ENCODE measurements at places on chromosomes 7 and 10. TPM values are rescaled to one million over a fixed set of nuclear protein-coding genes. Genes with fewer than 3 reads are reported as not detected.

TMEM176B gene
- total RNA-seq, result 345 TPM

BAIAP2L1 gene
- total RNA-seq, result 18.8 TPM

GRCh38 chr7:36711256-36711655 is 13.0 kb downstream of the AOAH start:
- no peaks in the 10 kb centered on the region for H3K27me3 ChIP-seq
- H3K27ac ChIP-seq, result no peak overlapping the region
- no peak overlapping the region for H3K4me3 ChIP-seq

DNA sequence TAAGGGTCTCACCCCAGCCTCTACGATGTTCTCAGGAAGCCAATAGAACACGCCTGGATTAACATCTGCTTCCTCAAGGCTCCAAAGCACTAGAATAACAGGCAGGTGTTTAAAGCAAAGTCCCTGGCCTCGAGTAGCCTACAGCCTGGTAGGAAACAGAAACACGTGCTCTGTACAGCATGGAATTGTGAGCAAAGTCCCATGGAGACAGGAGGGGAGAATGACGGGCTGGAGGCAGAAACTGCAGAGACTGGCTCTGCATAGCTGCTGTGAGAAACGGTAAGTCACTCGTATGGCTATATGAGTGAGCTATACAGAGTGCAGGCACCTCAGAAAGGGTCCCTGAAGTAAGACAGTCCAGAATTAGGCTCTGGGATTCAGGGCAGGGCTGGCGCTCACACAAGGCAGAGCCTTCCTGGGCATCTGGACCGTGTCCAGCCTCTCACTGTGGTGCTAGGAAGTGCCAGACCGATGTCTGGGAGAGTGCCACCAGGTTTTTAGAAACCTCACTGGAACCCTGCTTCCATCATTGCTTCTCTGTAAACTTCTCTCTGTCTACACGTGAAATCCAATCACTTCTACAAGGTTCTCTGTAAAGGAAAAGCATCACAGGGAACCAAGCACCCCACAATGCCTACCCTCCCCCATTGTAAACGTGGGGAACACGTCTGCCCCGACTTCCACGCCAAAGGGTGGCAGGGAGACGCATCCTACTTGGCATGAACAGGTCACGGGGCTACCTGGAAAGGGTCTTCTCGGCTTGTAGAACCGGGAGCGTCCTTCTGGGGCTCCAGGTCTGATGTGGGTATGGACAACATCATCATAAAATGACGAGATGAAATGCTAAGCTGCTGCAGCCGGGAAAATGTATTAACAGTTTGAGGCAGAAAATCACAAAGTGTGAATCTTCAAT is 38.8 kb upstream of the SHH start:
- no peaks in the 10 kb centered on the region for H3K27me3 ChIP-seq
- DNase-seq, result peak; percentile 3
- H3K36me3 ChIP-seq, result no peaks in the 10 kb centered on the region
- H3K4me3 ChIP-seq, result no peak overlapping the region
- H3K27ac ChIP-seq, result no peak overlapping the region

BLNK gene
- total RNA-seq, result 38.8 TPM

DNA sequence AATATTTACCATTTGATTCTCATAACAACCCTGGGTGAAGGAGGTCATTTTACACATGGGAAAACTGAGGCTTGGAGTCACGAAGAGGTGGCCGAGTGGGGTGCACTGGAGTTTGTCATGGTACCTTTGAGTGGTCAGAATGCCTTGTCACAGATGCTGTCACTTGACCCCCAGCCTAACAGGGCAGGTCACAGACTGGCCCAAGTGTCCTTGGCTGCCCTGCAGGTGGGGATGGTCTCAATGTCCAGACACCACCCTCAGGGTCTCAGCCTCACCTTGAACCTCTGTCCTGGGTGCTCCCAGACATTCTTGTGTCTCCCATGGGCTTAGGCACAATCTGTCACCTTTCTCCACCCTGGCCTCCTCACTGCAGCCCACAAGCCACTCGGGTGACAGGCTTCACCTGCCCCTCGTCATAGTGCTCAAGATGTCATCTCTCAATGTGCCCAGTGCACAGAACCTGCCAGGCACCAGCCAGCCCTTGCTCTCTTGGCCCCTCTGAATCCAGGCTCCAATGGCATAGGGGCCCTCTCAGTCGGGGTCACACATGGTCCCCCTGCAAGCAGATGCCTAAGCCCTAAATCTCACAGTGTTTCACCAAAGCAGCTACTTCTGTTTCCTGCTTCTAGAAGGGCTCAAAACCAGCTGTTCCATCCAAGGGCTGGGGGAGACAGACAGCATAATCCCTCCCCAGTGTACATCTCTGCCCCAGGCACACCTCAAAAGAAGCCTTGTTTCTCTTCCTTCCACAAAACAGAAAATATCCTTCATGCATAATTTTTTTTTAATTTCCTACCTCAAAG is 76.8 kb upstream of the NANOS1 start:
- no peaks in the 10 kb centered on the region for H3K4me1 ChIP-seq
- DNase-seq, result no peak
- no peak overlapping the region for H3K4me3 ChIP-seq
- no peaks in the 10 kb centered on the region for H3K27me3 ChIP-seq

ZNF488 gene
- total RNA-seq, result 0.09 TPM

- H3K4me1 ChIP-seq, result no peaks in the 10 kb centered on the region
- no peaks in the 10 kb centered on the region for H3K36me3 ChIP-seq
- H3K4me3 ChIP-seq, result no peak overlapping the region
- no peak for DNase-seq
Observed at GRCh38 chr10:31374146-31374696, 55.2 kb downstream of the ZEB1 start.

GRCh38 chr7:12729112-12729511 is 41.7 kb downstream of the ARL4A start:
- no peak for DNase-seq
- no peak overlapping the region for H3K27ac ChIP-seq
- H3K4me3 ChIP-seq, result no peak overlapping the region
- H3K4me1 ChIP-seq, result no peaks in the 10 kb centered on the region
- H3K36me3 ChIP-seq, result no peaks in the 10 kb centered on the region
- H3K27me3 ChIP-seq, result no peaks in the 10 kb centered on the region

GRCh38 chr10:109889867-109890266 is 33.4 kb downstream of the XPNPEP1 start:
- H3K4me1 ChIP-seq, result no peaks in the 10 kb centered on the region
- no peak overlapping the region for H3K27ac ChIP-seq
- no peak for DNase-seq
- H3K27me3 ChIP-seq, result no peaks in the 10 kb centered on the region

DNA sequence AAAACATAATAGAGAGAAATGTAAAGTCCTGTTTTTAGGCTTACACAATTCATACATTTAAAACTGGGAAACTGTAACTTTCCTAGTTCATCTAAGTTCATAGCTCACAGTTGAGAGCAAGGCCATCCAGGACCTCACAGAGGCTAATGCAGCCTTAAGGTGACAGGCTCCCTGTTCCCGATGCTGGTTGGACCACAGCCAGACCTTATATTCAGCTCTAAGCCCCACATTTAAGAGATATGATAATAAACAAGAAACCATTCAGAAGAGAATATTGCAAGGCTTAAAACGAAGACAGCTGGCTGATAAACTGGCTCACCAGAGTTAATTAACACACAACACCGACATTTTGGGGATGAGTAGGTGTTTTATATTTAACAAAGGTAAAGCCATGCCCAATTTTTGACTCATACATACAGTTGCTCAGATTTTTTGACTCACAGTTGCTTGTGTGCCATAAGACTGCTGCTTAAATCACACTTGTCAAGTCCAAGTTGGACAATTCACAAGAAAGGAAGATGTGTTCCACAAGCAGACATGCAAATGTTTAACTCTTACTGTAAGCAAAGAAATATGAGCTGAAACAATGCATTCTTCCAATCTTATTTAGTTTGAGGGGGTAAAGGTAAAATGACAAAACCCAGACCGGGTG is 41.1 kb upstream of the TMEM213 start:
- peaks cover 2% of the 10 kb centered on the region for H3K4me1 ChIP-seq
- no peak for DNase-seq
- H3K27me3 ChIP-seq, result no peaks in the 10 kb centered on the region
- no peak overlapping the region for H3K4me3 ChIP-seq

GRCh38 chr10:89813546-89813945 is 112.2 kb downstream of the KIF20B start:
- no peaks in the 10 kb centered on the region for H3K27me3 ChIP-seq
- no peak for DNase-seq
- no peak overlapping the region for H3K27ac ChIP-seq
- H3K4me1 ChIP-seq, result no peaks in the 10 kb centered on the region
- no peak overlapping the region for H3K4me3 ChIP-seq
- no peaks in the 10 kb centered on the region for H3K36me3 ChIP-seq

PIK3CG gene
- 8.6 TPM for total RNA-seq

- DNase-seq, result no peak
- H3K4me3 ChIP-seq, result no peak overlapping the region
- no peaks in the 10 kb centered on the region for H3K27me3 ChIP-seq
- peaks cover 3% of the 10 kb centered on the region for H3K4me1 ChIP-seq
- H3K27ac ChIP-seq, result no peak overlapping the region
Observed at GRCh38 chr10:61786728-61787127, 114.8 kb upstream of the ARID5B start.

GRCh38 chr10:79331226-79331625 is 16.0 kb upstream of the PPIF start:
- no peak overlapping the region for H3K27ac ChIP-seq
- no peak for DNase-seq
- no peaks in the 10 kb centered on the region for H3K36me3 ChIP-seq
- H3K27me3 ChIP-seq, result no peaks in the 10 kb centered on the region
- H3K4me1 ChIP-seq, result no peaks in the 10 kb centered on the region

DNA sequence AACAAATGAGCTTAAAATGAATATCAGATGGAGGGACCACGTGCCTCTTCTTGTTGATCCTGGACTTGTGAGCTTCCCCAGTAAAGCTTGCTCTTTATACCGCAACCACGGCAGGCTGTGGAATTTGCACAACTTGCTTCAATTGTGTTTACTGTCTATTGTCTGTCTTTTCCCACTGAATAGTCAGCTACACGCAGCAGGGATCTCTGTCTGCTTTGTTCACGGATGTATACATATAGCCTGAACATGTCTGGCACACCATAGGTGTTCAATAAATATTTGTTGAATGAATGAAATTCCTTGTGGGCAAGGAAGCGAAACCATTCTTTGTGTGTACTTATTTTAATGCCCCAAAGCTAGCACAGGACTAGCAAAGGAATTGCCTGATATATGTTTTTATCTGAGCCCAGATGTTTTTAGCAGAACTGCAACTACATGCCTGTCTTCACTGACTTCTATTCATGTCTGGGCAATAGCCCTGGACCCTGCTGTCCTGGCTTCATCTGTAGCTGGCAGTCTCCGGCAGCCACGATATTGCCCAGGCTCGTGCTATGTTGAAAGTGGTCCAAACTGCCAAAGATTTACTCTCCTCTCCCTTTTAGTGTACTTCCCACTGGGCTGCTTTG is 29.9 kb upstream of the IFRD1 start:
- H3K4me1 ChIP-seq, result no peaks in the 10 kb centered on the region
- H3K27me3 ChIP-seq, result no peaks in the 10 kb centered on the region
- H3K36me3 ChIP-seq, result no peaks in the 10 kb centered on the region

DNA sequence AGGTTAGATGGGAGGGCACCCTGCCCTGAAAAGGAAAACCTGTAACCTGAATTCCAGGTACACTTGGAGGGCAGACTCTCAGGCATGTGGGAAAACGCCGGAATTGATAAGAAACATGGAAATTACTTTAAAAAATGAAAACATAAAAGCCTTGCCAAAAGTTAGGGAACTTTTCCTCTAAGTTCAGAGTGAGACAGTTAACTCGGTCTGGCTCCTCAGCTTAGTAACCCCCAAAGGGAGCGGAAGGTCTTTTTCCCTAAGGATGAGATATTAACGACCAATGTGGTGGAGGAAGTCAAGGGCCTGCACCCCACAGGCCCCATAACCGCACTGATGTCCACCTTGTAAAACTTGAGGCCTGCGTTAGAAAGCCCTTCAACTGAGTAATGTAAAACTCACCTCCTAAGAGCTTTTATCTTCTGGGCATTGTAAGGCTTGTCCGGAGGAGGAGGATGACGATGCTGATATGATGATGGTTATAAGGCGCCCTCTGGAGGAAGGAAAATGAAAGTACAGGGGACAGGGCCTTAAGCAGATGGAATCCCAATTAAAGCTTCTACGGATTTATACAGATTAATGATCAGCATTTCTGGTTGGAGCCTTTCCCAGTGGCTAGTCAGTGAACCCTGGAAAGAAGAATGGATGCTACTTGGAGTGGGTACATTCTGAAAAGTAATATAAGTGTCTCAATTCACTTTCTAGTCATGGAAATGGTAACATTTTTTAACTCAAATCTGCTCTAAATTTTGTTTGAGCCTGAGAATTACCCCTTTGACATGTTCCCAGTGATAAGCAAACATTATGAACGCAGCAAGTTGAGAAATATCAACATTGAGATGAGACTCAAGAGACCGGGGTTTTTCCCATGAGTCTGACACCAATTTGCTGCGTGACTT is 694 bp downstream of the COL1A2 start:
- peak overlapping the region; percentile 63 for H3K4me3 ChIP-seq
- H3K4me1 ChIP-seq, result no peaks in the 10 kb centered on the region
- no peaks in the 10 kb centered on the region for H3K36me3 ChIP-seq
- no peaks in the 10 kb centered on the region for H3K27me3 ChIP-seq
- DNase-seq, result peak; percentile 95

URGCP gene
- 41.0 TPM for total RNA-seq

DNA sequence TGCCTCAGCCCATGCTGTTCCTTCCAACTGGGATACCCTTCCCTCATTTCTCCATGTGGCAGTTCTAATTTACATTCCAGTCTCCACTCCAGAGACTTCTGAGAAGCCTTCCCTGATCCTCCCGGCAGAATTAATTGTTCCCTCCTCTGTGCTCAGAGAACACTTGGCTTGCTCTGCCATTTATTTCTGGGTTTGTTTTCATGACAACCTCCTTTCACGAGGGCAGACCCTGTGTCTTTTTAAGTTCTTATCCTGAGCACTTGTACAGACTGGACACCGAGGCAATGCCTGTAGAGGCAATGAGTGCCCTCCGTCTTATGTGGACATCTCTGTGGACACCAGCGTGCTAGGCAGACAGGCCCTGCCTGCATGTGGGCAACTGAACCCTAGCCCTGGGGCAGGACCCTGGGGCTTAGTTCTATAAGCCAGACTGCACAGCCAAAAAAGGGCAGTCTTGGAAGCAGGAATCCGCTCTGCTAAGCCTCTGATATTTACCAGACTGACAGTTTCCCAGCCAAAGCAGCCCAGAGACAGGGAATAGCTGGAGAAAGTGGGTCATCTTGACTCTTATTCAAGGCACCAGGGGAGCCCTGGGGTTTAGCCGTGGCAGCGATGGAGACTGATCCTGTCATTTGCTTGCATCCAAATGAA is 474.0 kb downstream of the RPS24 start:
- no peak overlapping the region for H3K27ac ChIP-seq
- no peaks in the 10 kb centered on the region for H3K4me1 ChIP-seq
- DNase-seq, result no peak
